ENCODE measurements at places on chromosomes 2 and 18. TPM values are rescaled to one million over a fixed set of nuclear protein-coding genes. Genes with fewer than 3 reads are reported as not detected.

Gene L3MBTL4
- 6.4 TPM for polyA plus RNA-seq

Gene NLRC4
- 1.0 TPM for polyA plus RNA-seq

Gene ACADL
- polyA plus RNA-seq = 31.5 TPM

Gene TANC1
- 64.8 TPM for polyA plus RNA-seq

Gene POLR1B
- 37.3 TPM for polyA plus RNA-seq

Gene POLE4
- 44.1 TPM for polyA plus RNA-seq

DNA sequence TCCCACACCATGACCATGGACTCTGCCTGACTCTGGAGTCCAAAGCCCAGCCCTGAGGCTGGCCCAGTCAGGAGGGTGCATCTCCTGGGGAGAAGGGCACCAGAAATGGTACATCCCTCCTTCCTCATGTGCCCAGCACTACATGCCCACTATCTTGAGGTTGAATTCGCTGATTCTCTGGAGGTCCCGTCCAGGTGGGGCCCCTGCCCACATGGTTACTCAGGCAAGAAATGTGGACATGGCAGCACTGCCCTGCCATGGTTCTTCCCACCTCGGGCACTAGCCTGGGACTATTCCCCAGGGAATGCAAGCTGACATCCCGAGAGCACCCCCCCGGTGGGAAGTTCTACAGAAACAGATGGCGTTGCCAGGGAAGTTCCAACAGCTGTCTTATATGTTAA lies 15.3 kb upstream of the HES6 start:
- DNase-seq = no peak

DNA sequence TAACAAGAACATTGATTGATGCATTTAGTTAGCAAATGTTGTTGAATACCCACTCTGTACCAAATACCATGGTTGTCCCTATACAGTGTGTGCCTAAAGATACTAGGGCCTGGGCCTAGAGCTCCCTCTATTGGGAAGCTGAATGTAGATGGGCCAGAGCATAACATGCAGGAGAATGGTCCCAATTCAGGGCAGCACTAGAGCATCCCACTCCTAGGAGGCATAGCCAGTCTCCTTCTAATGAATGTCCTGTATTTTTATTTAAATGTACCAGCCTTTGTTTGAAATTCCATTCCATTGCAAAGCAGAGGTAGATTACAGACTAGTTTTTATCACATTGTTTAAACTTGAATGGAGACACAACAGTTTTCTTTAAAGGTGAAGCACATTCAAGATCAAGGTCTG lies 90.6 kb downstream of the FEZ2 start:
- peak; percentile 66 for DNase-seq

- DNase-seq = no peak
These were observed 23.2 kb downstream of the LAMA3 start for GRCh38 chr18:23712445-23712844.

DNA sequence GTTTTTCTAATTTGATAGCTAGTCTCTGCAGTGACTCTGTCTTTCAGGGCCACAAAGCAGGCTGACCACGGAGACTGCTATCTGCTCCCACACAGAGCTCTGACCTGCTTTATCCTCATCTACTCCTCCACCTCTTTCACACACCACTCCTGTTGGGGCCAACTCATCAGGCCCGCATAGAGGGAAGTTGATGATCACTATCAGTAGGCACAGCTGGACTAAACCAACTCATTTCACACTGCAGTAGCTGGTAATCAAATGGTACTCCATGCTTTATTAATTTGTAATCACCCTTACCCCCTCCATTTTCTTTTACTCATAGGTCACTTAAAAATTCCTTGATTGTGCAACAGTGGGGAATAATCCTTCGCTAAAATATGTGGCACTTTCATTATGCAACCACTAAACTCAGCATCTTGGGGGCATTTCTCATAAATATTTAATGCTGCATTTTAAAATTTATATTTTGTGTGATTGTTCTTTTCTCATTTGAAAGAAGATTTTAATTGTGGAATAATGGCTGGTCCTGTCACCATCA lies 249.8 kb upstream of the GCFC2 start:
- no peak for DNase-seq

- DNase-seq = no peak
These were observed 9.8 kb downstream of the SCN9A start for GRCh38 chr2:166365803-166366420.

- DNase-seq = no peak
These were observed 6.3 kb downstream of the C2orf80 start for GRCh38 chr2:208183526-208183925.

DNA sequence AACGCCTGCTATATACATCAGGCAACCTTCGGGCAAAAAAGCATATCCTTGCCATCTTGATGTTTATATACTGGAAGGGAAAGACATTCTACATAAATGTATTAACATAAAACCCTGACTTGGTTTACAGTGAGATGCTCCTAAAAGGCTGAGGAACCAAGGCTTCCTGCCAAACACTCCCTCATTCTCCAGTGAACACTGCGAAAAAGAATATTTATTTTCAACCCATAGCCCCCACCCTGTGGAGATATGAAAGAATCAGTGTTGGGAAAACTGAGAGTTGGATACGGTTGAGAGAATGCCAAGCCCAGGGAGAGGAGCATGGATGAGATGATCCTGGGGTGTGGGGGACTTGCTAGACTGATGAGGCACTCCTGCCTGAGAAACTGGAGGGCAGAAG lies 94.9 kb downstream of the PIEZO2 start:
- no peak for DNase-seq

GRCh38 chr2:190504912-190505311 lies 29.6 kb downstream of the NEMP2 start:
- DNase-seq = no peak

- DNase-seq = no peak
These were observed 88.3 kb upstream of the LRATD1 start for GRCh38 chr2:14544247-14544646.

DNA sequence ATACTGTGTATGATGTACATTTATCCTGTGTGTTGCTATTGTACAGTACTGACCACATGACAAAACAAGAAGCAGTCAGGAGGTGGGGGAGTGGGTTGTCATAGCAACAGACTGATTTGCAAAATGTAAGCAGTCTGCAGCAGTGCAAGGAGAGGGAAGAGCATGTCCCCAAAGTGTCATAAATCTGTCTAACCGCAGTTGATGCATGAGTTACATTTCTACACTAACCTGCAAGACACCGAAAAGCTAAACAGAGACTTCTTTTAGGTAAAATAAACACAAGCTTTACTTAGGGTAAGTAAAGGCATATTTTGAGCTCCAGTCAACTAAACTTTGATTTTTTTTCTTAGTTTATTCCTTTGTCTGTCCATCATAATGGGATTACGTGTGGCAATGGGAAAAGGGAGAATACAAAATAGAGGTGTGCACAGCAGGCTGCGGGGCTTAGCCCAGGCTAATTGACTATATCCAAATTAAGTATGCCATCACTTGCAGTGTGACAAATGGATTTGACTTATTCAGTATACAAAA lies 134.5 kb downstream of the MEIS1 start:
- peak; percentile 91 for DNase-seq

DNA sequence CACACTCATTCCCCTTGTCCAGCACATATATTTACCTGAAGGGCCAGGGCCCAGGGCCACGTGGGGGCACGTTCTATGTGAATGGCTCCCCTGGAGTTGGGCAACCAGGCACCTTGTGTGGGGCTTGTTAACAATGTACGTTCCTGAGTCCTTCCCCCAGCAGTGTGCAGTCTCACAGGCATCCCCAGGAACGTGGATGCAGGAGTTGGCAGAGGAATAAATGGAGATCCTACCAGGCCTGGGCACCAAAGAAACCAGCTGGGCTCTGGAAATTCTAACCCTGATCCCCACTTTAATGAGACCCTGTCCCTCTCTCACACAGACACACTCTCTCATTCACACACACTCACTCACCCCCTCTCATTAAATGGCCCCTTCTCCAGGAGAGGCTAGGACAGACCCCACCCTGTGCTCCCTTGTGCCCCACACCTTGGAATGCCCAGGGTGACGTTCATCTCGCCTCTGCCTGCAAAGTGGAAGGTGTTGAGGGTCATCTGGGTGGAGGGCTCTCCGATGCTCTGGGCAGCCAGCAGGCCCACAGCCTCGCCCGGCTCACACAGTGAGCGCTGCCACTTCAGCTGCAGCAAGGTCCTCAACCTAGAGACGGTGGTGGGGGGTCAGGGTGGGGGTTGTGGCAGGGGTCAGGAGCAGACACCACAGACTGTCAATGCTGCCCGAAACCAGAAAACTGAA lies 65.6 kb downstream of the POLR1A start:
- no peak for DNase-seq

DNA sequence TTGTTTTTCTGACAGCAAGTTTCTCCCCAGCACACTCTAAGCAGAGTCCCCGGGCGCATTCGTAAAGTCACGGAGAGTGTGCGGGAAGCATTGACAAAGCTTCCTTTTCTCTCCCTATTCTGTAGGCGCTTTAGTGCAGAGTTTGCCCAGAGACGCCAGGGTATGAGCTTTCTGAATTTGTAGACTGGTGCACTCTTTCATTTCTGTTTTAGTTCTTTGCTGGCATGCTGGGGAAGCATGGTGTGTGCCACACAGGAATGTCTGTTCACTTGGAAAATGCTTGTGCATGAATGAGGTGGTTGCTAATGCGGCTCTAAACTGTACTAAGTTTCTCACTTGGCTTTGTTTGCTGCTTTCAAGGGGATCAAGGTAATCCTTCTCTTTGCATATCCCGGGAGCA lies 102.6 kb downstream of the RTN4 start:
- DNase-seq = no peak

DNA sequence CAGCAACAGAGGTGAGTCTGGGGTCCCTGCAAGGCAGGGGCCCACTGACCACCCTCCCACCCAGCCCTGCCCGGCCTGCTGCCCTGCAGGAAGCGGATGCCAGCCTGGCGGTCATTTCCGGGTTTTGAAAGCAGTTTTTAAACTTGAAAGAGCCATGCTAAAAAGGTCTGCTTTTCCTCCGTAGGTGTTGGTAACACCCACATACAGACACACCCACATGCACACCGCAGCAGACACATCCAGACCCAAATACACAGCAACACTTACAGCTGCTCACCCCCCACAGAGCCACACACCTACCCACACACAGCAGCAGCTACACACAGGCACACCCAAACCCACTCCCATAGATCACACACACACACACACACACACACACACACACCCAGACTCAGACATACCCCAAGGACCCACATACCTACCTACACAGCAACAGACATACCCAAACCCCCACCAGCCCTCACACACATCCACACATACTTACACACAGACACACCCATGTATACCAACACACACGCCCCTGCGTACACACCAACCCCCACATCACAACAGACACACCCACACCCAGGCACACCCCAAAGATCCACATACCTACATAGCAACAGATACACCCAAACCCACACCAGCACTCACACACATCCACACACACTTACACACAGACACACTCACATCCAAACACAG lies 7.6 kb downstream of the ZFP36L2 start:
- DNase-seq = no peak

DNA sequence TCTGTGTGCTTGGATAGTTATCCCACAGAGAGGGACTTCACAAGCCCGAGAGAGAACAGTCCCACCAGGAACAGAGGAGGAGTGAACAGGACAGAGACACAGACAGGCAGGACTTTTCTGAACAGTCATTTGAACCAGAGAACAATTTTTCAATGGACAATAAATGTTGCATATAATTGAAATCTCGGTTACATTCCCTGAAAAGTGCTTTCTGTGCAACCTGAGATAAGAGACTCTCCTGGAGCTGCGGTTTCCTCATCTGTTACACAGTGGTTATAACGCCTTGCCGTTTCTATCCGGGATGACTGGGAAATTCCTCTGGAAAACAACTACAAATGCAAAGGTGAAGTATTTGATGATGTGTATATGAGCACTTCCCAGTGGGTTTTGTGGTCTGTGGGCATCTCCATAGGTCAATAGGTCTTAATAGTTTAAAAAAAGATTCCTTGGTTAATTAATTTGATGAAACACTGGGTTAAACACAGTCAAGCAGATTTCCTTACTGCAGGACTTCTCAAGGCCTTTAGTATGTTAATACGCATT lies 87.2 kb upstream of the HPCAL1 start:
- DNase-seq = no peak

DNA sequence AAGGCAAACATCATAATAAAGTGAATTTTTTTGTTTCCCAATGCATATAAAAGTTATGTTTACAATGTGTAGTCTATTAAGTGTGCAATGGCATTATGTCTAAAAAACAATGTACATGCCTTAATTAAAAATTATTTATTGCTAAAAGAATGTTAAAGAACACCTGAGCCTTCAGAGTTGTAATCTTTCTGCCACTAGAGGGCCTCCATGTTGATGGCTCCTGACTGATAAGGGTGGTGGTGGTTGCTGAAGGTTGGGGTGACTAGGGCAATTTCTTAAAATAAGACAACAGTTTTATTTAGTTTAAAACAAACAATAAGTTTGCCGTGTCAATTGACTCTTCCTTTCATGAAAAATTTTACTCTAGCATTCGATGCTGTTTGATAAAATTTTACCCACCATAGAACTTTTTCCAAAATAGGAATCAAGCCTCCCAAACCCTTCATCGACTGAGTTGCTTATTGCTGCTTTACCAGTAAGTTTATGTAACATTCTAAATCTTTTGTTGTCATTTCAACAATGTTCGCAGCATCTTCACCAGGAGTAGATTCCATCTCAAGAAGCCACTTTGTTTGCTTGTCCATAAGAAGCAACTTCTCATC lies 32.3 kb downstream of the MAP3K2 start:
- DNase-seq = no peak

- DNase-seq = no peak
These were observed 13.3 kb downstream of the MPP4 start for GRCh38 chr2:201685156-201685555.

DNA sequence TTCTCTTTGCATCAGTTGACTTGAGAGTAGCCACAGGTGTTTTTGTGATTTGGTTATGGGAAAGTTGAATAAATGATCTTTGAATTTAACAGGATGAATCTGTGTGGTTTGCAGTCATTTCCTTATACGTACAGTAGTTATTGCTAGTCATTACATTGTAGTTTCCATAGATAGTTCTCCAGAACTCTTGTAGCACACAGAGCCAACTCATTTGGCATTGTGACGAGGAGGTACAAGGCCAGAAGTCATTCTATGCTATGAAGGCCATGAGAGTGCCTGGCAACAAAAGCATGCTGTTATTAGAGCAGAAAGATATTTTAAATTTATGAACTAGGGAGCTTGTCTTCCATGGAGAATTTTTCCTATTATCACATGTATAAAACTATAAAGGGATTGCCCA lies 973.0 kb upstream of the CHAC2 start:
- no peak for DNase-seq

- DNase-seq = no peak
These were observed 239.0 kb downstream of the ZNF521 start for GRCh38 chr18:25112821-25113434.

- no peak for DNase-seq
These were observed 39.0 kb downstream of the COA5 start for GRCh38 chr2:98569197-98569793.

GRCh38 chr2:105061560-105061959 lies 23.7 kb downstream of the MRPS9 start:
- no peak for DNase-seq

GRCh38 chr2:218172845-218173244 lies 6.1 kb upstream of the CXCR1 start:
- DNase-seq = no peak

GRCh38 chr18:77016936-77017335 lies 115.6 kb downstream of the MBP start:
- DNase-seq = no peak

GRCh38 chr2:174259981-174260380 lies 11.6 kb upstream of the OLA1 start:
- peak; percentile 33 for DNase-seq

GRCh38 chr2:22002066-22002465 lies 878.3 kb downstream of the TDRD15 start:
- DNase-seq = no peak

- DNase-seq = no peak
These were observed 364 bp downstream of the STAT1 start for GRCh38 chr2:191013682-191013931.

- DNase-seq = no peak
These were observed 79.7 kb upstream of the IGFBP5 start for GRCh38 chr2:216775043-216775453.
